ENCODE measurements at places on chromosomes 5 and 9. TPM values are rescaled to one million over a fixed set of nuclear protein-coding genes. Genes with fewer than 3 reads are reported as not detected.

The TXNDC8 gene
- not detected for total RNA-seq

The TSSK1B gene
- total RNA-seq = not detected

The TAF11L13 gene
- not detected for total RNA-seq

The GFI1B gene
- total RNA-seq = 0.19 TPM

The GRM6 gene
- total RNA-seq = not detected

The ENTREP1 gene
- total RNA-seq = 1.7 TPM

The BAAT gene
- total RNA-seq = not detected

The PHF24 gene
- 0.05 TPM for total RNA-seq

The KCNN2 gene
- not detected for total RNA-seq

The PAEP gene
- total RNA-seq = not detected

The LRRC14B gene
- total RNA-seq = not detected

The RANBP3L gene
- total RNA-seq = not detected

The LIX1 gene
- not detected for total RNA-seq

The PTPN3 gene
- 7.8 TPM for total RNA-seq

The PCDHGC4 gene
- total RNA-seq = 0.22 TPM

The FAM151B gene
- 1.9 TPM for total RNA-seq

The SUSD3 gene
- total RNA-seq = not detected

The PCDHA6 gene
- total RNA-seq = 0.69 TPM

The SCGB3A2 gene
- not detected for total RNA-seq

The INIP gene
- total RNA-seq = 46.3 TPM

The SYK gene
- not detected for total RNA-seq

The TAF1L gene
- 0.02 TPM for total RNA-seq

The UGCG gene
- 64.6 TPM for total RNA-seq

The PCDHGC3 gene
- 46.6 TPM for total RNA-seq

The ADCY2 gene
- total RNA-seq = 0.10 TPM

The FBXL7 gene
- total RNA-seq = 4.0 TPM

The IRX2 gene
- not detected for total RNA-seq

The C7 gene
- total RNA-seq = not detected

The EIF4E1B gene
- total RNA-seq = not detected

The SEMA5A gene
- 12.0 TPM for total RNA-seq

The PHYHD1 gene
- not detected for total RNA-seq

The PCDHB7 gene
- 6.9 TPM for total RNA-seq

The TIMD4 gene
- not detected for total RNA-seq

The FLT4 gene
- total RNA-seq = 11.5 TPM

The RANBP17 gene
- total RNA-seq = not detected

The SLU7 gene
- total RNA-seq = 58.4 TPM

The FYB1 gene
- total RNA-seq = 0.05 TPM

The TTC39B gene
- total RNA-seq = 2.8 TPM

The ZFP37 gene
- total RNA-seq = 4.9 TPM

The LRRC26 gene
- total RNA-seq = not detected

The TAF11L9 gene
- not detected for total RNA-seq

The ANKRD55 gene
- total RNA-seq = not detected

The COL23A1 gene
- not detected for total RNA-seq

The SH2D3C gene
- total RNA-seq = 1.7 TPM

The IL11RA gene
- 9.3 TPM for total RNA-seq

The ADAM19 gene
- total RNA-seq = 43.1 TPM

The ZBED3 gene
- 0.89 TPM for total RNA-seq

The WWC1 gene
- total RNA-seq = 20.7 TPM

The IFNA17 gene
- not detected for total RNA-seq

The AFAP1L1 gene
- 1.4 TPM for total RNA-seq

The SMU1 gene
- total RNA-seq = 22.9 TPM

The IFNA21 gene
- total RNA-seq = not detected
